ENCODE measurements at places on chromosomes 7 and 10.

DNA sequence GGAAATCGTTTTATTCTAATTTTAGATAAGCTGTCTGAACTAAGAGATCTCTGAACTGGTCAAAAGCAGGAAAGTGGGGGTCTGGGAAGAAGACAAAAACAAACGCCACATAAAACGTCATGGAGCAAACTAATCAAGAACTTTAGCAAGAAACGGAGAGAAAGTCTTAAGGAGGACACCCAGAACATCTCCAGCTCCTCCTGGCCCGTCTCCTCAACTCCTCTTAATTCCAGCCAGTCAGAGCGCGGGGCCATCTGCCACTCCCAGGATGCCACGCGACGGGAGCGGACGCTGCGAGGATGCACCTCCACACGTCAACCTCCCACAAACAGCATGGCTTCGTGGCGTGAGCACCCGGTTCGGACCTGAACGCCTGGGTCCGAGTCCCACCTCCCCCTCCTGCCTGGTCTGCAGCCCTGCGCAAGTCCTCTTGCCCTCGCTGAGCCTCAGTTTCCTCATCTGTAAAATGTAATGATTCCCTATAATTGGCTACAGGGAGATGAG lies 598 bp downstream of the MMS19 start:
- peak; percentile 74 for DNase-seq

- no peak for DNase-seq
Measured at GRCh38 chr10:5500910-5501309, 1.5 kb upstream of the CALML5 start.

- no peak for DNase-seq
Measured at GRCh38 chr10:130875897-130876472, 435.5 kb downstream of the TCERG1L start.

DNA sequence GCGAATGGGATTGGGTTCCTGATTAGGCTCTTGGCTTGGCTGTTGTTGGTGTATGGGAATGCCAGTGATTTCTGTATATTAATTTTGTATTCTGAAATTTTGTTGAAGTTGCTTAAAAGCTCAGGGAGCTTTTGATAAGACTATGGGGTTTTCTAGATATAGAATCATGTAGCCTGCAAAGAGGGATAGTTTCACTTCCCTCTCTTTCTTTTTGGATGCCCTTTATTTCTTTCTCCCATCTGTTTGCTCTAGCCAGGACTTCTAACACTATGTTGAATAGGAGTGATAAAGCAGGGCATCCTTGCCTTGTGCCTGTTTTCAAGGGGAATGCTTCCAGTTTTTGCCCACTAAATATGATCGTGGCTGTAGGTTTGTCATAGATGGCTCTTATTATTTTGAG lies 40.4 kb upstream of the MPP7 start:
- no peak for DNase-seq

GRCh38 chr7:44073664-44074348 lies 8.4 kb upstream of the PGAM2 start:
- DNase-seq, result no peak

GRCh38 chr10:125127986-125128385 lies 32.4 kb downstream of the CTBP2 start:
- DNase-seq, result no peak

- no peak for DNase-seq
Measured at GRCh38 chr7:16695621-16696237, 49.7 kb downstream of the BZW2 start.

DNA sequence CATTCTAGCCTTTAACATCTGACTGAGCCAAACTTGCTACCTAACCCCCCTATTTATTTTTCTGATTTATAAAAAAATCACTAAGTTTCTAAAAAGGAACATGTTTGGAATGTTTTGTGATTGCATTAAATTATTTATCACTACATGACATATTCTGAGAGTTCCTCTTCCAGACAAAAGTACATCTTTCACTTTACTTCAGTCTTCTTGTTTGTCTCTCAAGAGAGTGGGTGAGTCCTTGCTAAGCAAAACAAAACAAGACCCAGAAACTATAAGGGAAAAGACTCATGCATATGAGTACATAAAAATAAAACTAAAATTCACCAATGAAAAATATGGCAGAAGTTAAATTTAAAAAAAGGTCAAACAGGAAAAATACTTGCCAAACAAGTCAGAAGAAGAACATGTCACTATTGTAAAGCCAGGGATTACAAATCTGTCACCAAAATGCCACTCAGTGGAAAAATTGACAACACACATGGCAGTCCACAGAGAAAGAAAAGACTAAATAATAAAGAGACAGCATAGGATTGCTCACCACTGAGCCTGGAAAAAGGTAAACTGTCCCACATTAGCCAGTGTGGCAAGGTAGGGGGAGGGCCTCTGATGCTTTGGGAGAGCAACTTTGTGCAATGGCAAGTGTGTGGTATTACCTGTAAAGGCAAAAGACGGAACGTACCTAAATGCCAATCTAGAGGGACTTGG lies 166.7 kb upstream of the ZNF32 start:
- DNase-seq, result no peak

GRCh38 chr7:91286432-91286831 lies 22.2 kb downstream of the FZD1 start:
- DNase-seq, result no peak

GRCh38 chr7:131000873-131001272 lies 266.9 kb upstream of the KLF14 start:
- DNase-seq, result no peak

- DNase-seq, result no peak
Measured at GRCh38 chr10:74598891-74599566, 227.4 kb upstream of the KAT6B start.

GRCh38 chr10:63627881-63628296 lies 106.7 kb downstream of the REEP3 start:
- DNase-seq, result no peak

- DNase-seq, result no peak
Measured at GRCh38 chr10:104096692-104097091, 11.0 kb upstream of the COL17A1 start.

DNA sequence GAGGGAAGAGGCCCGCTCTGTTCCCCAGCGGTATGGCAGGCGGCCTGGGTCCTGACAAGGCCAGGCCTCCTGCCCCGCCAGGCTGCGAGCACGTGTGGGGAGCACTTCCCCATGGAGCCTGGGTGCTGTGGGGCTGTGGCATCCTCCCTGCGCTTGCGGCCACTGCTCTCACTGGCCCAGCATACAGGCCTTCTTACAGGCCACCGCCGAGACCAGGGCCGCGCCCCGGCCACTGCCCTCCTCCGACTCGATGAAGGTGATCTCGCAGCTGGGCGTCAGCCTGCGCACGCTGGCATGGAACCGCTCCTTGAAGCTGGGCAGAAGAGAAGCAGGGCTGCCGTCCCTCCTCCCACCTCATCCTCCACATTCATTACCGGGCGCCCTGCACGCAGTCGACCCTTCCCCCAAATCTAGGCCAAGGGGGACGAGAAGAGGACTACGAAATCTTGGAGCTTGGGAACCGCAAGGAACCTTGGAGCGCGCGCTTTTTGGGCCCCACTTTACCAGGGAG lies 3.9 kb upstream of the MYL7 start:
- no peak for DNase-seq

- DNase-seq, result no peak
Measured at GRCh38 chr7:26399736-26400135, 108.1 kb downstream of the SNX10 start.

- no peak for DNase-seq
Measured at GRCh38 chr7:42403831-42404230, 166.8 kb upstream of the GLI3 start.

- no peak for DNase-seq
Measured at GRCh38 chr7:96250776-96251361, 71.0 kb downstream of the SLC25A13 start.

DNA sequence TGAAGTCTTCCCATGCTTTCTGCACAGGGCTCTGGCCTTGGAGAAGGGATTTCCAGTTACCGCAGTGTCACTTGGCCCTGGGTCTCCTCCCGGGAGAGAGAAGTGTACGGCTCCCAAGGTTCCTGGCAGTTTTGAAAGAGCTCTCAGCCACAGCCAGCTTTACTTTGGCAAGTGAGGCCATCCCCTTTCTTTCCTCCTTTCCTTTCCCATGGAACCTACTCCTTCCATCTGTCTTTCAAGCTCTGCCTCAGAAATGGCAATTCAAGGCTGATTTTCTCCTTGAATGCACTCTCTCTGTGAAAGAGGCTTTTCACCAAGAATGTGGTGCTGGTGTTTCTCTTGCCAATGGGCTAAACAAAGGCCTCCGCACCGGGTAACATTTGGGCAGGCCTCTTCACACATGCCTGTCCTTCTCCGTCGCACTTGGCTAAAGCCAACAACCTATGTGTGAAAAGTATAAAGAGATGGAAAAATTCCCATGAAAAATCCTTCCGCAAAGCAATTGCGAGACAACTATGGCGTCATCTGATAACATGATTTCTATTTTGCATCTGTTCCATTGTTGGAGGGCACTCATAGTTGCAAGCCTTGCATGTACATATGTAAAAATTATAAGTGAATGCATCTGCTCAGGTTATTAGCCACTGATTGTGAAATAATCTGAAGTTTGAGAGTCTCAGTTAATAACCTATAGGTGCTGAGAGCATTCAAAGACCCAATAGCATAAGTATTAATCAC lies 125.4 kb downstream of the PFKFB3 start:
- no peak for DNase-seq

DNA sequence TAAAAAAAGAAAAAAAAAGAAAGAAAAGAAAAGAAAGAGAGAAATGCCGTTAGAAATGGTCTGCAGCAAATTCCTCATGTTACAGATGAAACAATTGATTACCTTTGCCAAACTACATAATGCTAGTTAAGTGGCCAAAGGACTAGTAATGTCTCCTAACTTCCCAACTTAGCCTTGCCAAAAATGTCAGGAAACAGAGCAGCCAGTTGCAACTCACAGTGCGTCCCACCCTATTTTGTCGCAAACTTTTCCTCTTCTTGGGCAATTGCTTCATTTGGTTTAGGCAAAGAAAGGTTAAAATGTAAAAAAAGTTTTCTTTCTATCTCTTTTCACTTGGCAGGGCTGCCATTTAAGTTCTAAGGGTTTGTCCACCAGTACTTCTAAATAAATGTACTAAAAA lies 53.1 kb downstream of the APBB1IP start:
- no peak for DNase-seq

DNA sequence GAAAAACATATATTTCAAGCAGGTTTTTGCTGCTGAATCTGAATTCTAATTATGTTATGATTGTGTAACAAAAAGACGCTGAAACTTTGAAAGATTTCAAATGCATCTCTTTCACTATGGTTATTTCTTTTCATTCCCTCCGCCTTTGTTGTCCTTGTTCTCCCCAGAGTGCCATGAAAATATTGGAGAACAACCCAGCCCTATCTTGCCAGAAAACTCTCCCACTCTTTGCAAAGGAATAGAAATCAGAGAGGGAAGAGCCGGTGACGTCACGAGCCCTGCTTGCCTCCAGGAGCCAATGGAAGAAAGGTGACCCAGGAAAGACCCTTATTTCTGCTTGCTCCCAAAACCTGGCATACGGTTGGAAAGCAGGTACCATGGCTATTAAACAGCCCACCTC lies 3.4 kb downstream of the GFRA1 start:
- no peak for DNase-seq

DNA sequence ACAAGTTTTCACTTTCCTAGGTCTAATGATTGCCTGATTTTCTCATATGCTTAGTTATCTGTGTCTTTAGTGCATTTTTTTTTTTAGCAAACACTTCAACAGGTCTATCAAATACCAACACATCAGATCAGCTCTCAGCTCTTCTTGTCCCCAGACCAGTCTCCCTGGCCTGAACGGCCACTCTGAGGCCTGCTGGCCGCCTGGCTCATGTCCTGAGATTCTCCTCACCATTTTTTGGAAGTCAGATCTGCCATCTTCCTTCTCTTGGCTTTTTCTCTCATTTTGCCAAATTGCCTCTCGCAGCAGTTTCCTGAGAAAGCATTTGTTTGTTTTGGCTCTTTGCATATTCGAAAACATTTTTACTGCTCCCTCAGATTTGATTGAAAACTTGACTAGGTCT lies 29.3 kb downstream of the PPP2R2D start:
- DNase-seq, result no peak

- no peak for DNase-seq
Measured at GRCh38 chr10:61757525-61758397, 95.0 kb downstream of the CABCOCO1 start.

DNA sequence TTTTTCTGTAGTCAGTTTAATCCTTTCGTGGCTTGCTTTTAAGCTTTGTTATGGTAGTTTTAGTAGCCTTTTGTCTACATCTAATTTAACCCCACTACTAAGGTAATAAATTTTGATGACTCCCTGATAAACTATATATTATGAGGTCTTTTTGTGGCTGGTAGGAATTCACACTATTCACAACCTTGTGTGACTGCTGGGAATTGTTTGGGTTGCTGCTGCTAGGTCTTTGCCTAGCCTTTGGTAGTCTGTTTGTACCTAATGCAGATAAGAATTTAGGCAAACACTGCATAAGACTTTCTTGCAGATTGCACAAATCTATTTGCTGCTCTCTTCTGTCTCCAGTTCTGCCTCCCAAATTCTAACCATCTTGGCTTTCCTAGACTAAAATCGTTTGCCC lies 58.3 kb downstream of the SHOC2 start:
- DNase-seq, result no peak

- DNase-seq, result no peak
Measured at GRCh38 chr7:29375641-29376562, 181.3 kb downstream of the CHN2 start.

DNA sequence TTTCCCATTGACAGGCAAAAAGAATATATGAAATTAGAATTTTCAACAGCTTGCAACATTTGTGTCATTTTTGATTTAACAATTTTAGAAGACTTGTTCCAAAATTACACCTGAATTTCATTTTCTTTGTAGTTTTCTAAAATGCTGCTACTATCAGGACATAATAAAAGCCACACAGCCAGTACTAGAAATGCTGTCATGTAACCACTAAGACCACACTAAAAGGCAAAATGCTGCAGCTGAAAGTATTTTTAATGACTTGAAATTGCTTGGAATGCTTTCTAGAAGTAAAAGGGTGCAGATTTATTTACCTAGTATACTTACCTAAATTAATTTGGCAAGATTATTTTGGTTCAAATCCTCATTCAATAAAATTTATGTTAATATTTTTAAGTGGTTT lies 470.1 kb downstream of the GFRA1 start:
- DNase-seq, result no peak

- no peak for DNase-seq
Measured at GRCh38 chr10:17644485-17644943, 563 bp downstream of the STAM start.

GRCh38 chr10:43048301-43049051 lies 28.4 kb upstream of the RET start:
- no peak for DNase-seq

DNA sequence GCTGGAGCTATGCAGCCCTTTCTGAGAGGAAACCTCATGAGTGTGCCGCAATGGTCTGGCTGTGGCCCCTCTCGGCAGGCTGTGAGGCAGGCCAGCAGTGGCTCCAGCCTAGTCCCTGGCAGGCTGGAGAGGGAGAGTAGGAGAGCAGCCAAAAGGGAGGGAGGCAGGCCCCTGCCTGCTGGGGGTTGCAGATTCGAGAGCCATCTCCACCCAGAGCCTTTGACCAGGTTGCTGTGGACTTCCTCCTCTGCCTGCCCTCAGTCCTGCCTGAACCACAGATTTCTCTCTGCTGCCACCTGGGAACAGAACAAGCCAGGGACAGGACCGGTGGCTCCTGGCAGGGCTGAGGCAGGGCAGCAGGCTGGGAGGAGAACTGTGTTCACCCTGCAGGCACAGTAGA lies 13.9 kb downstream of the PAX2 start:
- DNase-seq, result no peak

- DNase-seq, result no peak
Measured at GRCh38 chr7:27586825-27587224, 75.9 kb downstream of the HIBADH start.
